ENCODE measurements at places on chromosomes 12 and 14.

GRCh38 chr12:38469715-38470114, 153.1 kb downstream of the ALG10B start:
- H3K36me3 ChIP-seq = no peaks in the 10 kb centered on the region
- no peak for DNase-seq
- no peak overlapping the region for H3K27ac ChIP-seq
- H3K4me3 ChIP-seq = no peak overlapping the region
- H3K4me1 ChIP-seq = no peaks in the 10 kb centered on the region
- no peaks in the 10 kb centered on the region for H3K27me3 ChIP-seq

- DNase-seq = no peak
- no peak overlapping the region for H3K4me3 ChIP-seq
- peaks cover 34% of the 10 kb centered on the region for H3K4me1 ChIP-seq
- no peak overlapping the region for H3K27ac ChIP-seq
- H3K36me3 ChIP-seq = peaks cover 6% of the 10 kb centered on the region
- no peaks in the 10 kb centered on the region for H3K27me3 ChIP-seq
These were observed 45.7 kb downstream of the CORO1C start for GRCh38 chr12:108685469-108686260.

GRCh38 chr12:94228488-94228907, 80.1 kb downstream of the PLXNC1 start:
- no peak for DNase-seq
- H3K4me3 ChIP-seq = no peak overlapping the region
- peaks cover 22% of the 10 kb centered on the region for H3K4me1 ChIP-seq
- no peak overlapping the region for H3K27ac ChIP-seq
- H3K36me3 ChIP-seq = peaks cover 43% of the 10 kb centered on the region

DNA sequence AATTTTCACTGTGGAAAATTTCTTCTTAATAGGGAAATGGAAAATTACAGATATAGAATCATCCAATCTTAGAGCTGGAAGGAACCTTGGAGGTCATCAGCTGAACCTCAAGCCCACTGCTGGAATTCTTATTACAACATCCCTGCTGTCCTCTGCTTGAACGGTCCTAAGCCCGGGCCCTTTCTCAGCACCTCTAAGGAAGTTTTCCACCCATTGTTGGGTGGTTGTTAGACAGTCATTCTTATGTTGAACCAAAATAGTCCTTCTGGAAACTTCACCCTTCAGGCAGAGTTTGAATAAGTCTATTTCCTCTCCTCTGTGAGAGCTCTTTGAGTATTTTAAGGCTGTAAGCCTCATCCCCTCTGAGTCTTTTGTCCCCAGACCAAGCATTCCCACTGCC, 70.7 kb downstream of the ZFP36L1 start:
- H3K36me3 ChIP-seq = no peaks in the 10 kb centered on the region
- H3K4me1 ChIP-seq = peaks cover 16% of the 10 kb centered on the region
- H3K27ac ChIP-seq = no peak overlapping the region
- H3K4me3 ChIP-seq = no peak overlapping the region
- no peaks in the 10 kb centered on the region for H3K27me3 ChIP-seq

DNA sequence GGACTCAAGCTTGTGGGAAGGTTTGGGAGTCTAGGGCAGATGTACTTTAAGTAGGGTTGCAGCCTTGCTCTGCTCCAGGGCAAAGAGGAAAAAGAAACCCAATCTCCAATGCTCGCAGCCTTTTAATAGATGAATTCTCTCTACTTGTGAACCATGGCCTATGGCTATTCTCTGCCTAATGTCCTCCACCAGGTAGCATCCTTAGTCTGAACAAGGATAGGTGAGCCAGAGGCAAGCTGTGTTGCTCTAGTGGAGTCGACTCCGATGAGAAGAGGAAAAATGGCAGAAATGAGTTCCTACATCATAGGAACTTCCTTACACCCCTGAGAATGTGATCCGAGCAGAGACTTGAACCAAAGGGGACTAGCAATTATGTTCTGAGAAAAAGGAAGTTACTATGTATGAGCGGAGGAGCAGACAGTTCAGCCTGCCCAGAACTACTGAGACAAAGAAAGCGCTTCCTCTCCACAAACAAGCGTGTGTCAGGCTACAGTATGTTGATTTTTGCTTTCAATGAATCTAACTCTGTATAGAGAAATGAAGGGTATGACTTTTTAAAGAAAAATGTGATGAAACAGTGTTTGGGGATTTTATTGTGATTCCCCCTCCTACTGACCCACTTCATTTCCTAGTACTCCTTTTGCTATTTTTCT, 153.6 kb upstream of the ARID2 start:
- no peaks in the 10 kb centered on the region for H3K27me3 ChIP-seq
- peak overlapping the region; percentile 85 for H3K27ac ChIP-seq
- peaks cover 23% of the 10 kb centered on the region for H3K4me1 ChIP-seq
- peak overlapping the region; percentile 9 for H3K4me3 ChIP-seq

GRCh38 chr12:12925388-12925787, 26.6 kb downstream of the GPRC5D start:
- H3K4me3 ChIP-seq = no peak overlapping the region
- H3K27ac ChIP-seq = no peak overlapping the region
- peaks cover 5% of the 10 kb centered on the region for H3K27me3 ChIP-seq

GRCh38 chr12:47634127-47634526, 71.7 kb downstream of the RPAP3 start:
- peaks cover 47% of the 10 kb centered on the region for H3K36me3 ChIP-seq
- H3K4me1 ChIP-seq = no peaks in the 10 kb centered on the region
- H3K27me3 ChIP-seq = no peaks in the 10 kb centered on the region
- no peak overlapping the region for H3K4me3 ChIP-seq

Data from memory B cell (primary cell).